ENCODE measurements at places on chromosomes 11 and 22. TPM values are rescaled to one million over a fixed set of nuclear protein-coding genes. Genes with fewer than 3 reads are reported as not detected.

Gene MPPED1
- total RNA-seq, result 0.37 TPM

Gene MMP10
- not detected for total RNA-seq

Gene SDF2L1
- total RNA-seq, result 24.0 TPM

Gene KCNC1
- total RNA-seq, result 12.6 TPM

Gene CSF2RB
- total RNA-seq, result not detected

Gene FAM227A
- total RNA-seq, result 6.3 TPM

Gene CNTN5
- total RNA-seq, result 1.6 TPM

Gene MUC5AC
- not detected for total RNA-seq

Gene CAPN1
- 234 TPM for total RNA-seq

Gene DDX25
- total RNA-seq, result 11.3 TPM

Gene EXPH5
- 0.44 TPM for total RNA-seq

Gene CCDC34
- total RNA-seq, result 3.5 TPM

Gene SYT13
- total RNA-seq, result 7.5 TPM

Gene ISX
- total RNA-seq, result not detected

Data from glutamatergic neuron (in vitro differentiated cells).